ENCODE measurements at places on chromosomes 7 and 10. TPM values are rescaled to one million over a fixed set of nuclear protein-coding genes. Genes with fewer than 3 reads are reported as not detected.

The LRRC4 gene
- total RNA-seq, result 0.32 TPM

The SORCS1 gene
- total RNA-seq, result not detected

The TEX36 gene
- not detected for total RNA-seq

The LRRC17 gene
- 106 TPM for total RNA-seq

The RUFY2 gene
- total RNA-seq, result 18.8 TPM

The KAZALD1 gene
- 3.6 TPM for total RNA-seq

The SEMA4G gene
- 0.30 TPM for total RNA-seq

The DDX50 gene
- 52.6 TPM for total RNA-seq

The ADCYAP1R1 gene
- 4.2 TPM for total RNA-seq

The NACAD gene
- total RNA-seq, result 0.32 TPM

The ENTPD1 gene
- total RNA-seq, result 24.0 TPM

The HERC4 gene
- 34.8 TPM for total RNA-seq

The LIPN gene
- total RNA-seq, result not detected

The STEAP1B gene
- total RNA-seq, result 124 TPM

The GDF2 gene
- not detected for total RNA-seq

The MRLN gene
- total RNA-seq, result not detected

The GRM8 gene
- total RNA-seq, result not detected

The DYNC1I1 gene
- total RNA-seq, result 1.8 TPM

The RAPGEF5 gene
- 291 TPM for total RNA-seq

The STYXL1 gene
- 68.1 TPM for total RNA-seq

The WNT2 gene
- not detected for total RNA-seq

The MEST gene
- total RNA-seq, result 59.8 TPM

The JAKMIP3 gene
- not detected for total RNA-seq

The RELN gene
- 1.6 TPM for total RNA-seq

The EBF3 gene
- 0.15 TPM for total RNA-seq

The HOXA4 gene
- 0.30 TPM for total RNA-seq

The CTTNBP2 gene
- total RNA-seq, result 0.32 TPM

The CPXM2 gene
- total RNA-seq, result 2.1 TPM

The GPNMB gene
- total RNA-seq, result 1.7 TPM

Measured in epithelial cell of umbilical artery (primary cell).